ENCODE measurements at places on chromosomes 1 and 21.

GRCh38 chr21:29406385-29406784, 107.7 kb downstream of the BACH1 start:
- no peak for DNase-seq

- DNase-seq = no peak
Observed at GRCh38 chr1:240500647-240501046, 111.3 kb downstream of the GREM2 start.

DNA sequence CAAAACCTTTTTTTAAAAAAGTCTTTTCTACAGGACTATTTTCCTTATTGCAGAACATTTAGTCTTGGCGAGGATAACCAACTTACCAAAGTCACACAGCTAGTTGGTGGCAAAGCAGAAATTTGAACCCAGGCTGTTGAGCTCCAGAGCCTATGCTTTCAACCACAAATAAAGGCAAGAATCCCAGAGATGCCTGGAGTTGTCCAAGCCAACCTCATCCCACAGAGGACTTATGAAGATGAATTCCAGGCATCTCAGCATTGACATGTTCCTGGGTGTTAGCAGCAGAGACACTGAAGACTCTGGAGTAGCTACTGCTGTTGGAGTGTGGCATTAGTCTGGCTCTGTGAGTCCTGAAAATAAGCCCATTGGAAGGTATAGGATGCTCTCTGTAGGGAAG, 287.6 kb upstream of the C1orf105 start:
- DNase-seq = no peak

DNA sequence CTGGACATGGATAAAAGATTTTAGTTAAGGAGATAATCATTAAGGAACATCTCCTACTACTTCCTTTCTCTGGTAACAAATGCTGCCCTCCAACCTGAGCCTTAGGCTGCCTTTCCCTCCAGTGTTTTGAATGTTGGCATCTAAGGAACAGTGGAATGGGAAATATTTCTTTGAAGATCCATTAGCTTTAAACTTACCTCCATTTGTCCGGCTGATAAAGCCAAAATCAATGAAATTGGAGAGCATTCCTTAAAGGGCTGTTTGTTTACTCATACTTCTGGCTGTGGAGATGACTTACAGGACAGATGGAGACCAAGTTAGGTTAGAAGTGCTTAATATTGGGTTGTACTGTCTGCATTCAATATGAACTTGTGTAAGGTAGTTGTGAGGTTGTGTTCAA, 439.1 kb downstream of the PLA2G4A start:
- no peak for DNase-seq

DNA sequence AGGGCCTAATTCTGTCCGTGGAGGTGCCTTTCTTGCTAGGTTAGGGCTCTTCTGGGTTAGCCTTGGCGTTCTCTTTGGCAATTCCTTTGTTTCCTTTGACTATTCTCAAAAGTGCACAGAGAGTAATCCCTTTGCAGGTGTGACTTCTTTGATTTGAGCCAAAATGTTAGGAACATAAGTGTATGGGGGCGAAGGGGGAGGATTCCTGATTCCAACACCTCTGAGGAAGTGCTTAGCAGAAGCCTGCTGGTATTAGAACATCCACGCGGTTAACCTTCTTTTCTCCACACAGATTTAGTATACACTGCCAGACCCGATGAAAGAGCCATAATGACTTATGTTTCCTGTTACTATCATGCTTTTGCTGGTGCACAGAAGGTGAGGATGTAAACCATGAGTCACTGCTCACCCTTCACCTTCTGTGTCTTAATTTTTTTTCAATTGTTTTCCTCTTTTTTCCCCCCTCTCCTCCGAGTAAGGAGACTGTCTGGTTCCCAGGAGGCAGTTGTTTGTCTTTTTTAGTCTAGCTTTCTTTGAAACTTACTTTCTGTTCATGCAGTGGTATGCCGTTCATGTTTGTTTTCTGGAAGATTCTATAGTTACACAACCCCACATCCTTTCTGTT, 48.0 kb downstream of the ACTN2 start:
- no peak for DNase-seq
